ENCODE measurements at places on chromosomes 13 and 19.

DNA sequence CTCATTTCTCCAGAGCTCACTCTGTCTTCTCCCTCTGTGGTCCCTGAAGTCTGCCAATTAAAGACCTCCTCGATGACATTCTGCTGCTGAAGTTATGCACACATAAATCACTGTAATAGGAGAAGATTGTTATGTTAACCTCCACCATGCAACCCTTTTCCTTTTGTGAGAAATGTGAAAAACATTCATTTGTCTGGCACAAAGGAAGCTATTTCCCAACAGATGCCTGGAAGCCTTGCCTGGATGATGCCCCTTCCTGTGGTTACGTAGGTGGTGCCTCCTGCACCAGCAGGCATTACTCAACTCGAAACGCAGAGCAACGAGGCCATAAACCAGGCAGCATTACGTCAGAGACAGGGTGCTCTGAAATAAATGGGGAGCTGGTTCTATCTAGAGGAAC lies 327.4 kb upstream of the ZNF507 start:
- DNase-seq = no peak

DNA sequence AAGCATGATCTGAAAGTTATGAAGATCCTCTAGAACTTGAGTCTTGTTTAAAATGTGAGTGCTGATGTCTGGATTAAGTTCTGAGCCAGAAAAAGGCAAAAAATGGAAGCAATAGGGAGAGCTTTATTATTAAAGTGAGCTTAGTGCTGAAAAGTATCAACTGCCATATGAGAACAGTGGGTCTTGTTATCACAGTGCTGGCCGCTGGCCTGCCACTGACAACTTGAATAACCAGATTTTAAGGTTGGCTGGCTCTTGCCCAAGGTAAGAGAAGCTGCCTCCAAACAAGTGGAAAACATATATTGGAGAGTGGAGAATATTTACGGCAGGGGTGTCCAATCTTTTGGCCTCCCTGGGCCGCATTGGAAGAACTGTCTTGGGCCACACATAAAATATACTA lies 33.9 kb downstream of the NUFIP1 start:
- DNase-seq = no peak

- no peak for DNase-seq
Measured at GRCh38 chr13:36820222-36820621, 1.2 kb downstream of the RFXAP start.

DNA sequence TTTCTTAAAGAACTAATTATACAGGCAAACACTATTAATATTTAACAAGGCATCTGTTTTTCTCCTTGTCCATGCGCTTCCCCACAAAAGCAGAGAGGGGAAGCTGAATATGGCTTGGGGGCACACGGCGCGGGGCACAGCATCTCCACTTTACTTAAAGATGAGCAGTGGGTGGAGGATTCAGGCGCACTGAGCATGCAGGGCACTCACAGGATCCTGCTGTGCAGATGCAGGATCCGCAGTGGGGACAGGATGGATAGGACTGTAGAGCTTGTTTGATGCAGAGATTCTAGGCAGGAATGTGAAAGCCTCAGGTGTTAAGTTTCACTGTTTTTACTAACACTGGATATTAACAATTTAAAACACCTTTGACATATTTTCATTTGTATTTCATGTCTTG lies 43.3 kb downstream of the ATP11A start:
- no peak for DNase-seq

- DNase-seq = no peak
Measured at GRCh38 chr19:39171479-39172465, 25.0 kb upstream of the NCCRP1 start.
